Breast epithelium (tissue), 4 donors: ENCODE measurements at places on chromosomes 3 and 15. TPM values are rescaled to one million over a fixed set of nuclear protein-coding genes. Genes with fewer than 3 reads are reported as not detected.

DNA sequence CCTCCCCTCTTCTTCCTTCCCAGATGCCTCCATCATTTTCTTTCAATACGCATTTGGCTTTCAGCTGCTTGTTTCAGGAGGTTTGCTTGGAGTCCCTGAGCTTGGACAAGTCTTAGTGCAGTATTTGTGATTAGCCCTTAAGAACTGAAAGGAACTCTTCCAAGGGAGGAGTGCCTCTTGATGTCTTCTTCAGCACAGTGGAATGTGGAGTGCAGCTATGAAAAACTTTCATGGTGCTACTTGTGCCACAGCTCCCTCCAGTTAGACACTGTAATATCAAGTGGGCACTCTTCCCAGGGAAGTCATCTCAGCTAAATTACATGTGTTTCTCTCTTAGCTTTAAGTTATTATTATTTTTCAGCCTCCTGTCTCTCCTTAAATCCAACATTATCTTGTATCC is 173.1 kb downstream of the NECTIN3 start:
- DNase-seq: no peak

GRCh38 chr3:171711461-171712170 is 98.7 kb downstream of the PLD1 start:
- DNase-seq: no peak

- no peak for DNase-seq
Measured at GRCh38 chr3:126886217-126886616, 96.7 kb upstream of the PLXNA1 start.

- no peak for DNase-seq
Measured at GRCh38 chr3:171290680-171291079, 169.5 kb downstream of the TNIK start.

DNA sequence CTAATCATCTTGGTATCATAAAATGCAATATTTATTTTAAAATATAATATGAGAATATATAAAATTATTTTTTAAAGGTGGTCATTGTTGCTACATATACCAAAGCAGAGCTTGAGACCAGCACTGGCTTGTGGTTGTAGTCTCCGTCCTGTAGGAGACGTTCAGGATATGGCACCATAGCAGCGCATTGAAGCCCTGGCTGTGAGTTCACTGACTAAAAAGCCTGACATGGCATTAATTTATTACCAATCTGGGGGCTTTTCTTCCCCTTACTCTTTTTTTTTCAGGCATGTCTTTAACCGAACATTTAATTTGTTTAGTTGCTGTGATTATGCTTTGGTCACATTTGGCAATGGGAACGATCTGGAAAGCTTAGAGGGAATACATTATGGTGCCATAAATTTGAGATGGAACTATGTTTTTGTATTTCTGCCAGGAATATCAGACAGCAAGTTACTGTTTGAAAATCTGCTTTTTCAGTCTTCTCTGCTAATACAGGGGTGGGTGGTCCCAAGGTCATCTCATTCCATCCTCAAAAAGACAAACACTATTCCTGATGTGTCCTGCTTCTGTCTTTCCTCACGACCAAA is 108.5 kb downstream of the ZIC4 start:
- no peak for DNase-seq

Gene A4GNT
- not detected for total RNA-seq

Gene MYL3
- 8.5 TPM for total RNA-seq

Gene ST3GAL6
- 16.1 TPM for total RNA-seq
